ENCODE measurements at places on chromosomes 2 and 18.

GRCh38 chr18:49876536-49876935 lies 63.2 kb upstream of the ACAA2 start:
- DNase-seq = no peak

- DNase-seq = peak; percentile 84
These were observed 38.9 kb upstream of the MGAT4A start for GRCh38 chr2:98769784-98770183.

- DNase-seq = no peak
These were observed 67.6 kb downstream of the SLC66A3 start for GRCh38 chr2:11222845-11223244.

DNA sequence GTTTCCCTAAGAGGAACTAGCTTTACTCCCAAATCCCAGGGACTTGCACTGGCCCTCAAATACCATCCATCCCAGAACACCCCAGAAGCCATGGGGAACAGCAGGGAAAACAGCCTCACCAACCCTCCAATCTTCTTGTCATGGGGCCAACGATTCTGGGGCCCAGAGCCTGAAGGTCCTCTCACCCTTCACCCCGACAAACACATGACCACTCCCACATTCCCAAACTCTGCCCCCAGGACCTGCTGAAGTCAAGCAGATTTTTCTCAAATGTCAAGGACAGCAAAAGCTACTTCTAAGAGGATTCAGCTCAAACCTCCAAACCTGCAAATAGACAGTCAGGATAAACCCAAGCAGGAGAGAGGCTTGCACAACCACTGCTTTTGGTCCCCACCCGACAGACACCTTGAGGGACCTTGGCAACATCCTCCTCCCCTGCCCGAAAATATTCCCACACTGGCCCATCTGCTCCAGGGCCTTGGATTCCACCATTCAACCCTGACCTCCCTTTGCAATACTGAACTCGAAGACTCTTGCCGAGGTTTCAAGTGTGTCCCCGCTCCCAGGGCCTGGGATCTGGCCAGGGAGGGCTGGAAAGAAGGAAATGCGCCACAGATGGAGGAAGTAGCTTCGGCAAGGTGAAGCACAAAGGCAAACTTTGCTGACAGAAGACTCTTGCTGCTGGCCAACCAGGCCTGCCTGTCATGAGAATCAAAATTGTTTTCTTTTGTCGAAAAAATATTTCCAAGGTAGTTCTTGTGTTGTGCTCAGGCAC lies 143.3 kb downstream of the ZFP36L2 start:
- DNase-seq = no peak

DNA sequence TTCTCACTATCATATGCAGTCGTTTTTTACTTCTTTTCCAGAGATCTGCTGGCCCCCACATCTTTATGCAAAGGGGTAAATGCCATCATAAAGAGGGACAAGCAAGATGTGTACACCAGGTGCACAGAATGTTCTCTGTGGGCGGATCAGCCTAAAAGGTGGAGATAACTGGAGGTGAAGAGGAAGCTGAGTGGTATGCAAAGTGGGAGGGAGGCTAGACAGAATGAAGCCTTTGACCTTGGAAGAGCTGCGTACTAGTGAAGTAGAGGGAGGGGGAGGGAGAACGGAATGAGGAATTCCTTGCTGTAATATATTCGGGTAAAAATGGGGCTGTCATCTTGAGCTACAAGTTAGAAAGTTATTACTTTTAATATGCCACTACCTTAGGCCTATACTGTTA lies 287.5 kb upstream of the VRK2 start:
- DNase-seq = no peak
